Activated CD8-positive, alpha-beta memory T cell treated with anti-CD3 and anti-CD28 coated beads for 1 hour (primary cell): ENCODE measurements at places on chromosomes 2 and 18.

DNA sequence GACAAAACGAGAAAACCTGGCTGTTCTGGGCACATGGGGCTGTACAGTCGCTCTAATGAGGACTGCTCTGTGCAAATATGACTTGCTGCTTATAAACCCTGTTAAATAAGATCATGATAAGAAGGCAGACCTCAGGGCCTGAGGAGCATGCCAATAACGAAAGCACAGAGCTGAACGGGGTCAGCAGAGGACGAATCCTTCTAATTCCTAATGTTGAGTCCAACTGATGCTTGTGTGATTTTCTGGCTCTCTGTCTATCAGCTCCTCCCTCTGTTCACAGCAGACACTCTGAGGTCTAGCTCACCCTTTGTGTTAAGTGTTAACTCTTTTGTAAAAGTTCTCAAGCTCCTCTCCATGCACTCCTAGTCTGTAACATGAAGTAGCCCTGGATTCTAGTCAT is 167.2 kb upstream of the REV1 start:
- DNase-seq: no peak

DNA sequence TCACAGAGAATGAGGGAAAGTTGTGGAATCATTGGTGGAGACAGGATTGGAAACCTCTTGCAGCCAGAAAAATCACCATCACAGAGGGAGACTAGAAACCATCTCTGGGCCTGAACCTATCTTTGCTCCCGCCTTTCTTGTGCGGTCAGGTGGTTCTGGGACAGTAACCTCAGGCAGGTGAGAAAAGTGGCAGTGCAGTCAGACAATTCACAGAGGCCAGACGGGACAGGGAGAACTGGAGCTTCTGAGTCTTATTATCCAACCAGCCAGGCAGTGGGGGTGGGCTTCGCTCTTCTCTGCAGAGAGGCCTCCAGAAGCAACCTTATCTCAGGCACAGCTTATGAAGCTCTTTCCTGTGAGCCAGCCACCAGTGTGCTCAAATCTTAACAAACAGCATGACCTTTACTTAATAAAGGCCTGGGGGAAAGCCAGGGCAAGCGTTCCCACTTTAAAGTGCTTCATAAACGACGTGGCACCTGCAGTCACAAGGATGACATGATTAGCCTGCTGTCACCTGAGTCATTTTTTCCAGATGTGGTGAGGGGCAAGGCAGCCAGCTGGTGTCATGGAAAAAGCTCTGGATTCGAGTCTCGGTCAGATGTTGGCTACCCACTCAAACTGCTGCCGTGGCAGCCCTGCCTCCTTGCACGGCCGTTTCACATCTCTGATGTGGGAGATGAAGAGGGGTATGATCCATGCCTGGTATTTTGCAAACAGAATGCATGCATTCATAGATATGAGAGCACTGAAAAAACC is 109.7 kb downstream of the B3GNT2 start:
- DNase-seq: peak; percentile 32

- DNase-seq: no peak
These were observed 12.4 kb downstream of the DYM start for GRCh38 chr18:49447810-49448745.

DNA sequence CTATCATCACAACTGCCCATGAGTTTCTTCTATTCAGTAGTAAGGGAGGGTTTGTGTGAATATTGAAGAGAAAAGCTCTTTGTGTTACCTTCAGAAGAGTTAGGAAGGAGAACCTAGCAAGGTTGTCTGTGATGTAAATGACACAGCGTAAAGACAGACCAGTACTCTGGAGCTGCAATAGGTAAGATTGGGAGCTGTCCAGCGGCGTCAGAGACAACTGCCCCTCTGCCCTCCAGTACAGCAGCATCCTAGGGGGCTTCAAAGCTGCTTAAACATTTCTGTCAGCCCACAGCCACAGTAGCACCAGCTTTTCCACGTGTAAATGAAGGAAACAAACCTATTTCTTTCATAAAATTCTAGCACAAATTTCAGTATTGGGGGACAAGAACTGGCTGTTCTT is 34.5 kb downstream of the NYAP2 start:
- DNase-seq: no peak

GRCh38 chr2:235011929-235012631 is 60.3 kb downstream of the SH3BP4 start:
- DNase-seq: no peak
